Stimulated activated CD8-positive, alpha-beta memory T cell treated with anti-CD3 and anti-CD28 coated beads, Interleukin-4, amount 100 ng/mL, for 1 hour (primary cell): ENCODE measurements at places on chromosomes 16 and 17.

DNA sequence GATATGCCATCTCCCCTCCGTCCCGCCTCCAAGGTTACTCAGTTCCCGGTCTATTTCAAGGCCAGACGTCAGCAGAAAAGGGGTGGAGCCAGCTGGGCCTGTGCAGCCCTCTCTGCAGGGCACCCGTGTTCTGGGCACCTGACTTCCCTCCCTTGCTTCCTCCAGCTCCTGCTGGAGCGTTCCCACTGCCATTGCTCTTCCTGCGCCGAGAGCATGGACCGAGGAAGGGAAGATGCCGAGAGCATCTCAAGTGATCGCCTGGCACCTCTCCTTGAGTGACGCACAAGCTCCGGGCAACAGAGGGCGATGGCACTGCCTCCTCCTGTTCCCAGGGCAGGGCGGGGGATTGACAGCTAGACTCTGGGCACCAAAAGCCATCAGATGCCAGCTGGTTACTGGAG is 29.4 kb upstream of the NAT9 start:
- DNase-seq: no peak

DNA sequence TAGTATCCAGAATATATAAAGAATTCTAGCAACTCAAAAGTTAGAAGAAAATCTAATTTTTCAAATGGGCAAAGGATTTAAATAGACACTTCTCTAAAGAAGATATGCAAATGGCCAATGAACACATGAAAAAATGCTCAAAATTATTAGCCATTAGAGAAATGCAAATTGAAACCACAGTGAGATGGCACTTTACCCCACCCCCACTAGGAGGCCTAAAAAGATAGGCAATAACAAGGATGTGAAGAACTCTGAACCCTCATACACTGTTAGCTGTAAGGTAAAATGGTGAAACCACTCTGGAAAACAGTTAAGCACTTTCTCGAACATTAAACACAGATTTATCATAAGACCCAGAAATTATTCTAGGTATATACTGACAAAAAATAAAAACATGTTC is 71.4 kb upstream of the IRX6 start:
- no peak for DNase-seq

- no peak for DNase-seq
Observed at GRCh38 chr17:15232517-15232915, 32.6 kb downstream of the PMP22 start.

- no peak for DNase-seq
Observed at GRCh38 chr17:47162013-47162622, 27.0 kb downstream of the CDC27 start.

DNA sequence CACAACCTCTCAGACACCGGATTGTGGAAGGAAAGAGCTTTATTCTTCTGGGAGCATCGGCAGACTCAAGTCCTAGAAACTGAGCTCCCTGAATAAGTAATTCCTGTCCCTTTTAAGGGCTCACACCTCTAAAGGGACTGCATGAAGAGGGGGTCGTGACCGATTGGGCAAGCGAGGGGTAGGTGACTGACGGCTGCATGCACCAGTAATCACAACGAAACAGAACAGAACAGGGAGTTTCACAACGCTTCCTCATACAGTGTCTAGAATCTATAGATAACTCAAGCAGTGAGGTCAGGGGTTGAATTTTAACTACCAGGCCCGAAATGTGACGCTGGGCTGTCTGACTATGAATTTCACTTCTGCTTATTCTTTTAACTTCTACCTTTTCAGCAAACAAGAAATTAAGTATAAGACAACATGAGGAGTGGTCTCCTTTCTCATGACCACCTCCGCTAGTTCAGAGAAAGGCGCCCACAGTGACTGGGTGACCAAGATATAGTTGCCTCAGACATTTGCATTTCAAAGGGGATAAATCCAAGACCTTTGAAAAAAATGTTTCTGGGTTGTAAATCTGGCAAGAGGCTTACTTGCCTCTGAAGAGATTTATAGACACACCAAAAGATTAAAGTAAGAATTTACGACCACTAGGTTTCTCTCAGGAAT is 88.4 kb upstream of the ATF7IP2 start:
- DNase-seq: no peak

- DNase-seq: no peak
Observed at GRCh38 chr16:169014-169413, 3.2 kb downstream of the HBM start.

DNA sequence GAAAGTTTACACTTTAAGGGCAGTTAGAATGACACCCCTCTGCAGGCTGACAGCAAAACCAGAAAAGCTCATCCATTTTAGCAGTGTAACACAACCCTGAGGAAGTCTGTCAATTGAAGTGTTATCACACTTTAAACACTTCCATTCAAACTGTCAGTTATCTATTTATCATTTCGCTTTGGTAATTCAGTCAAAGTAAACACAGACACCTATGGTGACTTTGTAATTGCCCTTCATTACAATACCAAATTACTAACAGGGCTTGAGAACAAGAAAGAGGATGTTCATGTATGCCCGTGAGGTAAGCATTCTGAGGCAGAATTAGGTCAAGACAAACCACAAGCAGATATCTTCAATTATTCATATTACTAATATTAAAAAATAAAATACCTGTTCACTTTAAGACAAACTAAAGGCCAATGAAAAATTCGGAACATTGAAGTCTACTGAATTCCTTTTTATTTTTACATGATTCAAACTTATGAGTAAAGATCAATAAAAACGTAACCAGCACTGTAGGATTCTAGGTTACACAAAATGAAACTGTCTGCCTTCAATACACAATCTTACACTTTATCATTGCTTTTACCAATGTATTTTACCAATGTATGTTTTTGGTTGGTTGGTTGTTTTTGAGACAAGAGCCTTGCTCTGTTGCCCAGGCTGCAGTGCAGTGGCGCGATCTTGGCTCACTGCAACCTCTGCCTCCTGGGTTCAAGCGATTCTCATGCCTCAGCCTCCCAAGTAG is 57.1 kb downstream of the BRIP1 start:
- DNase-seq: no peak

DNA sequence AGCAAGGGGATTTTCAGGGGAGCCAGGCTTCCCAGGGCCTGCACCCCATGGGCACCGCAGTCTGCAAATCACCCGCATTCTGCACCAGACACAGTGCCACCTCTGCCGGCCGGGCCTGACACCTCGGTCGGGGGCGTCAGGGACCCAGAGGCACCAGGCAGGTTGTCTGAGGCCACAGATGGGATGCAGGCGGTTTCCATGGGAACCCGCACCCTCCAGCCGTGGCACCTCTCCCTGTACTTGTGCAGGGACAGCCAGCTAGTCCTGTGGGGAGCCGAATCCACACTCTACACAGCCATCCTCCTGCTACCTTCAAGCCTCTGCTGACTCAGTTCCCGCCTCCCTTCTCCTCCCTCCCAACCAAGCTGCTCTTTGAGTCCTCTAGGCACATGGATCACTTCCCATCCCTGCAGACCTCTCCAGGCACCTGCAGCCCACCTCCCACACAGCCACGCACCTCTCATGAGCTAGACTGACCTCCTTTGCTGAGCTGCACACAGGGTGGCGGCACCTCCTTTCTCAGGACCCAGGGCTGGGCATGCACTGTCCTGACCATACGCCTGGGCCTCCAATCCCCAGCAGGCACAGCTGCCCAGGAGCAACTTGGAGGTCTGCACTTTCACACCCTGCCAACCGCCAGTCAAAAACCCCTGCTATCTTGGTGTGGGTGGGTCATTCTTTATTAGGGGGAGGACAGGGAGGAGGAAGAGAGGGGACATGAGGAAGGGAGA is 119.5 kb downstream of the C16orf78 start:
- DNase-seq: no peak

- no peak for DNase-seq
Observed at GRCh38 chr17:65514082-65514481, 47.4 kb downstream of the AXIN2 start.

DNA sequence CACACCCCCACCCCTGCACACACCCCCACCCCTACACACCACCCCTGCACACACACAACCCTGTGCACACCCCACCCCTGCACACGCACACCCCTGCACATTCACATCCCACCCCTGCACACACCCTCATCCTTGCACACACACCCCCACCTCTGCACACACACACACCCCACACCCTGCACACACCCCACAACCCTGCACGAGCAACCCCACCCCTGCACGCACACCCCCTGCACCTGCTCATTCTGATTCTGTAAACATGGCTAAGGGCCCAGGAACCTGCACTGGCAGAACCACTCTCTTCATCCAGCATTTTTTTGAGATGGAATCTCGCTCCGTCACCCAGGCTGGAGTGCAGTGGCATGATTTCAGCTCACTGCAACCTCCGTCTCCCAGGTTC is 18.1 kb downstream of the CHMP1A start:
- no peak for DNase-seq

- no peak for DNase-seq
Observed at GRCh38 chr17:7611635-7612293, 2.9 kb downstream of the FXR2 start.

DNA sequence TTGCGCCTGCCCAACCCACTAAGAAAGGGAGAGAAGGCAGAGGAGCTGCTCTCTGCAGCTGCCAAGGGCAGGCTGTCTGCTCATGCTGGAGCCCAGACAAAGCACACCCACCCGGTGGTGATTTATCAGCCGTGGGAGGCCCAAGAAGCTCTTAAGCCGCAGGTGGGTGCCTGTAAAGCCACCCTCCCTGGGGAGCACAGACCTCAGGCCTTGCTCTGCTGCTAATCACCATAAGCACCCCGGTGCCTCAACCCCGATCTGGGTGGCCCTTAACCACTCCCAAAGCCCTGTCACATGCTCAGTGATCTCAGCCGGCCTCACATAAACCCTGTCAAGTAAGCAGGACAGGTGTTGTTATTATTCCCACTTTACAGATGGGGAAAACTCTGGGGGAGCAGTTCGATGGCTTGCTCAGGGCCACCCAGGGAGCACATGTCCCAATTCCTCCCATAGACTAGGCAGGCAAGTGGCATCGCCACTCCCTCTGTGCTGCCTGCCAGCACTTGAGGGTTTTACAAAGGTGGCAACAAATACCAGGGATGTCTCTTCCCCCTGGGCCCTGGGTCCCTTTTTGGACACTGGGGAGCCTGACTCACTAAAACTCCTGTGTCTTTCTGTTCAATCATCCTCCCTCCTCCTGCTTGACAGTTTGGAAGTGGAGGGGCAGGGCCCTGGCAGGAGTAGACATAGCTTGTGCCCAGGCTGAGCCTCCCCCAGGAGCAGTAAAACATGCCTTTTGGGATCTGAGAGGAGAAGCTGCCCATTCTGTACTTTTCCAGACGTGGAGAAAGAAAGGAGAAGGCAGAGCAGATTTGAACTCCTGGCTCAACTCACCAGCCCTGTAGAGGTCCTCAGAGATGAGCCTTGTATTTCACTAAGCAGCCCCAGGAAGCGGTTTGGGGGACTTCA is 299.3 kb downstream of the SOX9 start:
- DNase-seq: no peak

DNA sequence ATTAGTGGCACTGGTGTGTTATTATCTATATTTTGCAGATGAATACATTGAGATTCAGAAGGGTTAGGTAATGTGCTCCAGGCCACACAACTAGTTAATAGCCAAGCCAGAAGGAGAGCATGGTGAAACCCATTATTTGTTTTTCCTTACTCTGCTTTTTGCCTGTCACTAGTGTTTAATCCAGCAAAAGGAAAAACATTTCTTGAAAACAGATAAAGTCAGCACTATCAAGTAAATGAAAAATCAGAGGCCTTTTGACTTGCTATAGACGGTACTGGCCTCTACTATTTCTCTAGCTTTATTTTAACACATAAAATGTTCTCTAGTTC is 4.8 kb downstream of the PITPNC1 start:
- no peak for DNase-seq

DNA sequence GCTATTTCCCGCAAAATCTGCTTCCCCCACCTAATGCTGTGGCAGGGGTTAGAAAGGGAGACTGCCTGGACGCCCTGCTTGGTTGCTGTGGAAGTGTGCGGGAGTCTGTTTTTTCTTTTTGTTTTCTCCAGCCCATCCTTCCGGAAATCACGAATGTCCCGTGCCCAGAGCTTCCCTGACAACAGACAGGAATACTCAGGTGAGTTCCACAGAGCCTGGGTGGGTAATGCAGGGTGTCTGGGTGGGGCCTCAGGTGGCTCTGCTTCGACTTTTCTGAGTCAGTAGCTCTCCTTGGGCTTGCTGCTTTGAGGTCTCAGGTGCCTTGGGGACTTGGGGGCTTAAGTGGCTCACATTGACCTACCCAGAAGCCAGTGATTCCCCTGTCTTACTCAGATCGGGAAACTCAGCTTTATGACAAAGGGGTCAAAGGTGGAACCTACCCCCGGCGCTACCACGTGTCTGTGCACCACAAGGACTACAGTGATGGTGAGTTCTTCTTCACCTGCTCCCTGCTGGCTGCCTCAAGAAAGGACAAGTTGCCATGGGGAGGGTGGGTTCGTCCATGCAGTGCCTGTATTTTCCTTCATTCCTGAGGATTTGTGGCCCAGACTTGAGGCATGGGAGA is 11.4 kb downstream of the LIMD2 start:
- DNase-seq: no peak

DNA sequence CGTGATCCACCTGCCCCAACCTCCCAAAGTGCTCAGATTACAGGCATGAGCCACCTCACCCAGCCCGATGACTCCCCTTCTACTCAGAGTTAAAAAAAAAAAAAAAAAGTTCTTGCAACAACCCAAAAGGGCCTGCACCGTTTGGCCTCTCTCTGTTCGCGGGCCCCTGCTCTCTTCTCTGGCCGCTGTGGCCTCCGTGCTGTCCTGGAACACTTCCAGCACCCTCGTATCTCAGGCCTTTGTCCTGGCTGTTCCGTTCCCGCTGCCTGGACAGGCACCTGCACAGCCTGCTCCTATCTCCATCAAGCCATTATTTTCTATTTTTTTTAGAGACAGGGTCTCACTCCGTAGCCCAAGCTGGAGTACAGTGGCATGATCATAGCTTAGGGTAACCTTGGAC is 10.8 kb downstream of the MYO1C start:
- DNase-seq: no peak
